ENCODE measurements at places on chromosomes 7 and 10. TPM values are rescaled to one million over a fixed set of nuclear protein-coding genes. Genes with fewer than 3 reads are reported as not detected.
A peak's percentile ranks its signal among the peaks of the same experiment; 100 is the strongest.

DNA sequence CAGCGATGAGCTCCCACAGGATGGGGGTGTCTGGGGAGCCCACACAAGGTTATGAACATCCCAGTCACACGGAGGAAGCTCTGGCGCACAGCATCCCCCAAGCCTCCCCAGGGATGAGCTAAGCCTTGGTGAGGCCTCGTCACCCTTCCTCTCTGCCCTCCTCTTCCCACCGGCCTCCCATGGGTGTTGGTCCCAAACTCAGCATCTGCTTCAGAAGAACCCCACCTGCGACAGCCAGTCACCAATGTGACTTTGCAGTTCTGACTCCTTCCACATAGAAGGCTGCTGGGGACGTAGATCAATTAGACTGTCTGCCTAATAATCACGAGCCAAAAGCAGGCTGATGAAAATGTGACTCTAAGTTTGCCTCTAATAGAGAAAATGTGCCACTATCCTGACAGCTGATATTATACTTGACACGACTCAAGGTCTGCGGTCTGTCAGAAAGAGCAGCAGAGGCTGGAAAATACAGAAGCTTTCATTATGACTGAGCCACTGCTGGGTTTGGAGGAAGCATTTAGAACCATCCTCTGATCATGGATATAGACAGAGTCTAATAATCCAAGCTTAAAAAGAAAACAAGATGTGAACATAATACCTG lies 116.0 kb upstream of the PFKP start:
- no peaks in the 10 kb centered on the region for H3K36me3 ChIP-seq
- no peak overlapping the region for H3K27ac ChIP-seq
- H3K4me3 ChIP-seq: no peak overlapping the region
- DNase-seq: no peak
- peaks cover 21% of the 10 kb centered on the region for H3K4me1 ChIP-seq
- peaks cover 24% of the 10 kb centered on the region for H3K27me3 ChIP-seq

DNA sequence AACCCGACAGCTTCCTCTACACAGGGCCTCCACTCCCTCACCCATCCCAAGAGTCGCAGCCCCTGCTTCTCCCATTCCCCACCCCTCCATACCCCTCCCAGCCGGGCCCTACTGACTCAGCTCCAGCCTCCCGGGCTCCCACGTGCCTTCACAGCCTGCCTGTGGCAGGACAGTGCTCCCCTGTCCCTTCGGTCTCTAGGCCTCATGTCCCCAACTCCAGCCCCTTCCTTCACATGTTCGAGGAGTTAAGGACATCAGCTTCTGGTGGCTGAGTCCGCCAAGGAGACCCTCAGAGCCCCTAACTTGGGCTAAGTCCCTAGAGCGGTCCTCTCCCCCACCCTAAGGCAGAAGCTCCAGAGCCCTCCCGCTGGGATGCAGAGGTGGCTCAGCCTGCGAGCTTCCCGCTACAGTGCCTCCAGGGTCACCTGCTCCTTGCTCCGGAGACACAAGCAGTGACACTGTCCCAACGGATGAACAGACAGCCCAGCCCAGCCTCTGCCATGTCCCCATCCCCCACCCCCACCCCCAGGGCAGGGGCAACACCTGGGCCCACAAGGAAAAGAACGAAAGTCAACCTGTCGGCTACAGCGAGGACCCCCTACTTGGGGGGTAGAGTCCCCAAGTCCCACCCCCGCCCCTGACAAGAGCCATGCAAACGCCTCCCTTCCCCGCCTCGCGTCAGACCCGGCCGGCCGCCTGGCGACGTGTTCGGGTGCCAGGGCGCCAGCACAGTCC lies 716 bp downstream of the SMARCD3 start:
- no peak for DNase-seq
- peaks cover 40% of the 10 kb centered on the region for H3K27me3 ChIP-seq
- H3K27ac ChIP-seq: no peak overlapping the region
- H3K4me3 ChIP-seq: peak overlapping the region; percentile 64
- H3K36me3 ChIP-seq: no peaks in the 10 kb centered on the region

The COPG2 gene
- 23.8 TPM for total RNA-seq

- H3K4me3 ChIP-seq: no peak overlapping the region
- peaks cover 3% of the 10 kb centered on the region for H3K27me3 ChIP-seq
- H3K4me1 ChIP-seq: no peaks in the 10 kb centered on the region
- no peak for DNase-seq
Observed at GRCh38 chr10:19824381-19825342, 8.4 kb downstream of the PLXDC2 start.

GRCh38 chr7:80134536-80135308 lies at the start of gene GNAI1:
Gene GNAI1 (plus strand): TSS chr7:80134831. CDS start chr7:80135161, 330 bp downstream.
- H3K36me3 ChIP-seq: no peaks in the 10 kb centered on the region
- peak within 1 kb of the TSS; percentile 58 for H3K27ac ChIP-seq
- peak; percentile 50 for DNase-seq
- H3K4me1 ChIP-seq: peaks cover 30% of the 10 kb centered on the region
- H3K27me3 ChIP-seq: peaks cover 37% of the 10 kb centered on the region

DNA sequence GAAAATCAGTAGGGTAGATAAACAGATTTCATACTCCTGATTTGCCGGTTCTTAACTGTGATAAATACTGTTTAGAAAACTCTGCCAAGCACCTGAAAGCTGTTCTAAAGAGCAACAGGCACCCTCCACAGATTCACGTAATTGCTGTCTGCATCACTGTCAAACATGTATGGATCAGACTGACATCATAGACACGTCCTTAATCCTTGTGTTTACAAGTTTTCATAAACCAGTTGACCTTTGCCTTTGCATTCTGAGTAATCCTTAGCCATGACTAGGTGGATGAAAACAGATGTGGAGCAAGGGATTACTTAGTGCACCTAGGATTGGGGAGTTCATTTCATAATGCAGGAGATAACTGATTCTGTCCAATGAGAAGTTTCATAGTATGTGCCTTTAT lies 41.6 kb downstream of the SLC39A12 start:
- no peak for DNase-seq
- H3K36me3 ChIP-seq: no peaks in the 10 kb centered on the region
- no peak overlapping the region for H3K27ac ChIP-seq
- no peak overlapping the region for H3K4me3 ChIP-seq

GRCh38 chr10:5440206-5440605 lies 27.8 kb downstream of the NET1 start:
- peaks cover 14% of the 10 kb centered on the region for H3K4me1 ChIP-seq
- H3K36me3 ChIP-seq: peaks cover 3% of the 10 kb centered on the region
- H3K27ac ChIP-seq: no peak overlapping the region
- H3K4me3 ChIP-seq: no peak overlapping the region
- H3K27me3 ChIP-seq: peaks cover 8% of the 10 kb centered on the region

DNA sequence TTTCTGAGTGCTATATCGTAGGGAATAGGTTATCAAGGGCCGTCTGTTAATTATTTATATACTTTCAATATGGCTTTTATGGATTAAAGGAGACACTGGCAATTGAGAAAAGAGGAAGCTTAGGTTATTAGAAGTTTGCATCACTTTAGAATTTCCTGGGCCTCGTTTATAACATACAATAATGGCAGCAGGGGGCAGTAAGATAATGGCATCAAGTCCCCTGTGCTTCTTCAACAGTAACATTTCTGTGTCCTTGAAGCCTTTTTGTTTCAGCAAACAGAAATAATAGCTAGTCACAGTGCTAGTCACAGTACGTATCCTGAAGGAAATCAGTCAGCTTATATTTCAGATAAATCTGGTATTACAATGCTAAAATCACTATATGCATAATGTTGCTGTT lies 41.9 kb downstream of the SPAM1 start:
- H3K4me1 ChIP-seq: no peaks in the 10 kb centered on the region
- H3K27ac ChIP-seq: no peak overlapping the region
- H3K36me3 ChIP-seq: no peaks in the 10 kb centered on the region
- H3K27me3 ChIP-seq: no peaks in the 10 kb centered on the region

GRCh38 chr7:36747280-36748016 lies 23.2 kb upstream of the AOAH start:
- peak overlapping the region; percentile 22 for H3K4me3 ChIP-seq
- DNase-seq: no peak
- peak overlapping the region; percentile 72 for H3K27ac ChIP-seq
- peaks cover 34% of the 10 kb centered on the region for H3K4me1 ChIP-seq

- no peaks in the 10 kb centered on the region for H3K36me3 ChIP-seq
- DNase-seq: no peak
- peaks cover 13% of the 10 kb centered on the region for H3K27me3 ChIP-seq
- H3K27ac ChIP-seq: no peak overlapping the region
- H3K4me1 ChIP-seq: peaks cover 2% of the 10 kb centered on the region
Observed at GRCh38 chr10:89357975-89358374, 19.9 kb upstream of the IFIT1B start.

DNA sequence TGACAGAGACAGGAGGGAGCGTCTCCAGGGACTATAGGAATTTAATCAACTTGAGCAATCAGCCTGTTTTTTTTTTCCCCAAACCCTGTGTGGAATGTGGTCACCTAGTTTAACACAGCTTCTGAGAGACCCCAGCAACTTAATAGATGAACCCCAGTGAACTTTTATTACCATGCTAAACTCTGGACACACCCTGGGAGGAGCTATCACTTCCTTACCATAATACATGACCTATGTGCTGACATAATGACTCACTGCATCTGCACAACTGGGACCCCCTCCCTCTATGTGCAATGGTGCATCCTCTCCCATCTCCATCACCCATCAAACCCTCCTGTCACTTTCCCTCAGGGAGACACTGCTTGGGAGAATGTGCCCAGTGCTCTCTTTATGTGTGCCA lies 83.7 kb downstream of the EPC1 start:
- peaks cover 7% of the 10 kb centered on the region for H3K36me3 ChIP-seq
- DNase-seq: no peak
- no peak overlapping the region for H3K27ac ChIP-seq
- H3K4me3 ChIP-seq: no peak overlapping the region

DNA sequence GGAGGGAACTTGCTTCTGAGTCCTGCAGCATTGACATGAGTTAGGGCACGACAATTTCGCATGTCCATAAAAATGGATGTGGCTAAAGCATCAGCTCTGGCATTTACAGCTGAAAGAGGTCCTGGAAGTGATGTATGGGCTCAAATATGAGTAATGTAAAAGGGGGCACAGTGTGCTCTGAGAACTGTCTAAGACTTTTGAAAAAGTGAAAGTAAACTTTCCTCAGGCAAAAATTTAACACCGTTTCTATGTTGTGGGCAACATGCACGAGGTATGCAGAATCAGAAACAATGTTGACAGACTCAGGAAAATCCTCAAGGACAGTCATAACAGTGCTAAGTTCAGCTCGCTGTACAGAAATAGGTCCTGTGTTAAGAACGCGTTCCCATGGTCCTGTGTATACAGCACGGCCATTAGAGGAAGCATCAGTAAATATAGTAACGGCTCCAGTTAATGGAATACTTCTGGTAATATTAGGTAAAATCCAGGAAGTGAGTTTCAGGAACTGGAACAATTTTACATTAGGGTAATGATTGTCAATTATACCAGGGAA lies 37.9 kb upstream of the AKR1C2 start:
- no peak overlapping the region for H3K27ac ChIP-seq
- H3K36me3 ChIP-seq: no peaks in the 10 kb centered on the region
- H3K4me1 ChIP-seq: no peaks in the 10 kb centered on the region

GRCh38 chr10:118339111-118339510 lies 3.0 kb downstream of the FAM204A start:
- no peak overlapping the region for H3K27ac ChIP-seq
- peaks cover 37% of the 10 kb centered on the region for H3K4me1 ChIP-seq
- peaks cover 19% of the 10 kb centered on the region for H3K36me3 ChIP-seq
- H3K4me3 ChIP-seq: no peak overlapping the region

The ANKRD61 gene
- not detected for total RNA-seq

DNA sequence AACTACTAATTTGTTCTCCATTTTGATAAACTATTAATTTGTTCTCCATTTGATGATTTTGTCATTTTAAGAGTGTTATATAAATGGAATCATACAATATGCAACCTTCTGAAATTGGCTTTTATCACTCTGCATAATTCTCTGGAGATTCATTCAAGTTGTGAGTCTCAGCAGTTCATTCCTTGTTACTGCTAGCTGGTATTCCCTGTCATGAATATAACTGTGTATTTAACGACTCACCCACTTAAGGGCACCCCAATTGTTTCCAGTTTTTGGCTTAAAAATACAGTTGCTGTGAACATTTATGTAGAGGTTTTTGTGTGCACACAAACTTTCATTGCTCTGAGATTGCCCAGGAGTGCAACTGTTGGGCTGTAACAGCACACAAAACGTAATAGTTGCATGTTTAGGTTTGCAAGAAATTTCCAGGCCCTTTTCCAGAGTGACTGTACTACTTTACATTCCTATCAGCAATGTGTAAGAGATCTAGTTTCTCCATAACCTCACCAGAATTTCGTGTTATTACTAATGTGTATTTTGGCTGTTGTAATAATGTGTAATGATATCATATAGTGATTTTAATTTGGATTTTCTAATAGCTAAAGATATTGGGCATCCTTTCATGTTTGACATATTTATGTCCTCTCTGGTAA lies 153.2 kb upstream of the ADCY1 start:
- DNase-seq: no peak
- peaks cover 16% of the 10 kb centered on the region for H3K27me3 ChIP-seq
- no peak overlapping the region for H3K4me3 ChIP-seq
- no peaks in the 10 kb centered on the region for H3K4me1 ChIP-seq
- no peak overlapping the region for H3K27ac ChIP-seq

The EBLN1 gene
- total RNA-seq: not detected

DNA sequence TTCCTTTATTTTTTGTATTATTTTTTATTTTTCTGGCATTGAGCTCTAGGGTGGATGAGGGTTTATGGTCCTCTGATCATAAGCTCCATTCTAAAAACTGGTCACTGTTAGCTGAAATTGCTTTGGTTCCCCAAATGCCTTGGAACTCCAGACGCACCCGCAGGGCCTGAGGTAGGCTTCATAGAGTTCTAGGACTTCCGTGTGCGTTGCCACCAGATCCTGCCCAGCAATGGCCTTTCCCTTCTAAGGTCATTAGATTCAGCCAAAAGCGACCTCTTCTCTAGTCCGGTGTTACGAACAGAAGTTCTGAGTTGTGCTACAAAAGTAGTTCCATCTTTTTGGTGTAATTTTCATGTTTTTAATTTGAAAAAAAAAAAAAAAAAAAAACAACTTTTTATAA lies 64.4 kb downstream of the KLHDC10 start:
- H3K4me3 ChIP-seq: no peak overlapping the region
- peaks cover 18% of the 10 kb centered on the region for H3K36me3 ChIP-seq
- H3K27ac ChIP-seq: no peak overlapping the region
- H3K27me3 ChIP-seq: no peaks in the 10 kb centered on the region
- peaks cover 16% of the 10 kb centered on the region for H3K4me1 ChIP-seq
- no peak for DNase-seq

DNA sequence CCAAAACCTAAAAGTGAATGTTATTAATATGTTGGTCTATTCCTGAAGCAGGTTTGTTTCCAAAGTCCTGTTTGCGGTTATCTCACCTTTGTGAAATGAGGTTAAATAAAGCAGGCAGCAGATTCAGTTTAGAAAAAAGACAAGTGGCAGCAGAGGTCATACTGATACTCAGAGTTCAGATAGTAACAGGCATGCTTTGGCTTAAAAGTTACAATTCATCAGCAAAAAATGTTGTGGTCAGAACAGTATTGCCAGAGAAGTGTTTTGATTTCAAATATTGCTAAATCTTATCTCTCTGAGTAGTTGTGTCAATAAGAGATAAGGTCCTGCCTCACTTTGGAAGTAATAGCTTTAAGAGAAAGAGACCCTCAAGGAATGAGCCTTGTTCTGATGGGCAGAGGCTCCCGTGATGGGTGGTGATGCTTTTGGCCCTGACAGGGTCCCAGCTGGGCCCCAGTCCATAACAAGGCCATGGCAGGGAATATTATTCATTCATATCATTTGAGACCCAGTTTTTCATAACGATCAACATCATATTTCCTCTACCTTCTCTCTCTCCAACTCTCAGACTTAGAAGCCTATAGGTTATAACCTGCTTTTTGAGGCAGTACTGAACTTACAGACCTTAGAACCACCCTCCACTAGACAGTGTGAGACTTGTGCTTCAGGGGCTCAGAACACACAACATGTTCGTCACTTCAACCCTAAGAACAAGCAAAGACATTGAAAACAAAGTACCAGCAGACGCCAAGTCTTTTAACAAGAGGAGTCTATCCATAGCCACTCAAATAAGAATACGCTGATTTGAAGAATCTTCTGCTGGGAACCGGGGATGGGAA lies 58.5 kb upstream of the AHR start:
- peaks cover 32% of the 10 kb centered on the region for H3K4me1 ChIP-seq
- H3K27ac ChIP-seq: no peak overlapping the region
- no peak for DNase-seq
- H3K27me3 ChIP-seq: no peaks in the 10 kb centered on the region
